T-helper 2 cell (primary cell): ENCODE measurements at places on chromosomes 5 and 9.

DNA sequence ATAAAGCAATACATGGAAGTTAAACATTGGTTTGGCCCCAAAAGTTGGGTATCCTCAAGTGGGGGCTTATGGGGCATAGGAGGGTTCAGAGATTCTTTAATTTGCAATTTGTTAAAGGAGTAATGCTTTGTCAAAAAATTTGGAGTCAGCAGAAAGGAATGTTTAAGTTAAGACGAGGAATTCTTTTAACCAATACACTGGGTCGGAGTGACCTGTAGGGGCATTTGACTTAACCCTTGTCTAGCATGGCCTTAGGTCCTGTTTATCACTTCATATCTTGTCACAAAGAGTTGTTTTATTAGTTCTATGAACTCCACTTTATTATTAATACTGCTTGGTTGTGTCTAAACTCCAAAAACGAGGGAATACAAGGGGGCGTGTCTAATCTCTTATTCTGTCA, 656.1 kb upstream of the RORB start:
- no peak for DNase-seq

GRCh38 chr9:30688801-30689200, 1695.6 kb upstream of the ACO1 start:
- no peak for DNase-seq

GRCh38 chr5:73387149-73387591, 61.4 kb downstream of the FOXD1 start:
- peak; percentile 82 for DNase-seq

- DNase-seq: no peak
These were observed 28.2 kb downstream of the CNOT6 start for GRCh38 chr5:180522330-180522729.

DNA sequence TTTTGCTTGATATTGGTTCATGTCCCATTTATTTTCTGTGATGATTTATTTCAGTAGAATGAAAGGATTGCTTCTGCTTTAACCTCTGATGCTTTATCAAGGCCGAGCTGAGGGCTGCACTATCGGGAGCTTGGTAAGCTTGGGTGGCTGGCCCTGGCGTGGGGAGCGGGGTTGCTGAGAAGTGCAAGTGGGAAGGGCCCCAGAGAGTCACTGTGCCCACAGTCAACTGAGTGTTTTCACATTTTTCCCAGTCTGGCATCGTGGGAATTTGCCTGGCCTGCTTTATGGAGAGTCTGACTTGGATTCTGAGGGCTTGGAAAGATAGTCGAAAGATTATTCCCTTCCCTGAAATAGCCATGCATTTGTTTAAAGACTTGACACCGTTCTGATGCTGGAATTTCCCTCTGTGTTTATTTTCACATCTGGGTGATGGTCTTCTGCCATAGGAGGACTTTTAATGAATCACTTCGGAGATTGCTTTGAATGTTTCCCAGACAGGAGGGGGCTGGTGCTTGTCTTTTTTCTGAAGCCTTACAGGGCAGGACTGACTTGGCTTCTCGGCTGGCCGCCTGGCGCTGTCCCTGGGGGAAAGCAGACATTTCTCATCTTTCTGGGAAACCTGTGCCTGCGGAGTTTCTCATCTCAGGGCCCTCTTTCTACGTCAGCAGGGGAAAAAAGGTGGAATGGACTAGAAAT, 139.0 kb downstream of the BOD1 start:
- no peak for DNase-seq

DNA sequence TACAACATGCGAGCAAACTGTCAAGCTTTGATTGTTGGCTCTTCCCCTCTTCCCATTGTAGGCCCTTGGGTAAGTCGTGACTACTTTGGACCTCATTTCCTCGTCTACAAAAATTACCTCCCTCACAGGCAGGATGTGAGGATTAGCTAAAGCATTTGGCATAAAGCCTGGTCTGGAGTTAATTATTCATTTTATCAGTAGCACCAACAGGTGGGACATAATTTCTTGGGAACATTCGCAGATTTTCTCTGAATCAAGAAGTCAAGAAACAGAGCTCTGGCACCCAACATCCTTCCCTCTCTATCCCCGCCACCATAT, 39.9 kb upstream of the SEMA6A start:
- DNase-seq: no peak

- no peak for DNase-seq
These were observed 23.7 kb downstream of the TRAF1 start for GRCh38 chr9:120902569-120903535.
